Cardiac muscle cell (in vitro differentiated cells and primary cell): ENCODE measurements at places on chromosomes 16 and 17. TPM values are rescaled to one million over a fixed set of nuclear protein-coding genes. Genes with fewer than 3 reads are reported as not detected.

UNC45B gene
- 238 and 241 TPM in 2 replicates for total RNA-seq

LYRM1 gene
- total RNA-seq, result 42.6 and 49.8 TPM in 2 replicates

MBTPS1 gene
- 69.7 and 70.1 TPM in 2 replicates for total RNA-seq

ARHGAP27 gene
- 14.7 and 17.7 TPM in 2 replicates for total RNA-seq

DNA sequence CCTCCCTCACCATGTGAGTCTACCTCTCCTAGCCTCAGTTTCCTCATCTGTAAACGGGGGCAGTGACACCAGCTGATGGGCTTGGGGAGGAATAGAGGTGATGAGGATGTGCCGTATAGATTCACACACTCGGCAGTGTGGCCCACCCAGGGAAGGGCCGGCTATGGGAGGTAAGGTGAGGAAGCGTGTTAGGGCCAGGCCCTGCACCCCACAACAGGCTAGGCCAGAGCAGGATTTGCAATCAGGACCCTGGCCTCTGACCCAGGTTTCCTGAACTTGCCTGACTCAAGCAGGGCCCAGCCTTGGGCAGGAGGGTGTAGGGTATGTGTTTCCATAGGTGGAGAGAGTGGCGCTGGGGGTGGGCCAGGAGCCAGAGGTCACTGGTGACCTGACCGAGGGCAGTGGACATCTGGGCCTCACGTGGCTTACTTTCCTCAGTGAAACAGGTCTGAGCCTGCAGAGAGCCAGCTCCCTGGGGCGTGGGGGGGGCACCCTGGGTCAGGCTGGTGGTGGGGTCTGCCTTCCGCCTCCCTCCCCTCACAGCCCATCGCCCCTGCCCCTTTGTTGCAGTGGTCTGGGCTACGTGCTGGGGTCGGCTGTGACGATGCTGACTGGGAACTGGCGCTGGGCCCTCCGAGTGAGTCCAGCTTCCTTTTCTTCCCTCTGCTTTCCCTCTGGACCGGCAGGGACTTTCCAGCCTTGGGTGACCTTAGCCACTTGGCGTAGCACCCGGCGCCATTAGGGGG, 12.8 kb downstream of the SPNS3 start:
- H3K4me3 ChIP-seq, result no peak overlapping the region
- no peak overlapping the region for H3K27ac ChIP-seq
- no peaks in the 10 kb centered on the region for H3K27me3 ChIP-seq
- no peaks in the 10 kb centered on the region for H3K36me3 ChIP-seq
- no peak for DNase-seq
- no peaks in the 10 kb centered on the region for H3K4me1 ChIP-seq

GRCh38 chr17:41803049-41804020, 8.4 kb downstream of the P3H4 start:
- peaks cover 8% of the 10 kb centered on the region for H3K36me3 ChIP-seq
- H3K4me1 ChIP-seq, result peaks cover 10% of the 10 kb centered on the region
- no peak overlapping the region for H3K4me3 ChIP-seq
- no peaks in the 10 kb centered on the region for H3K27me3 ChIP-seq
- DNase-seq, result no peak
- no peak overlapping the region for H3K27ac ChIP-seq

GRCh38 chr16:53565296-53565863, 62.4 kb upstream of the AKTIP start:
- H3K27ac ChIP-seq, result no peak overlapping the region
- no peaks in the 10 kb centered on the region for H3K36me3 ChIP-seq
- no peaks in the 10 kb centered on the region for H3K27me3 ChIP-seq
- no peak for DNase-seq
- no peak overlapping the region for H3K4me3 ChIP-seq

DNA sequence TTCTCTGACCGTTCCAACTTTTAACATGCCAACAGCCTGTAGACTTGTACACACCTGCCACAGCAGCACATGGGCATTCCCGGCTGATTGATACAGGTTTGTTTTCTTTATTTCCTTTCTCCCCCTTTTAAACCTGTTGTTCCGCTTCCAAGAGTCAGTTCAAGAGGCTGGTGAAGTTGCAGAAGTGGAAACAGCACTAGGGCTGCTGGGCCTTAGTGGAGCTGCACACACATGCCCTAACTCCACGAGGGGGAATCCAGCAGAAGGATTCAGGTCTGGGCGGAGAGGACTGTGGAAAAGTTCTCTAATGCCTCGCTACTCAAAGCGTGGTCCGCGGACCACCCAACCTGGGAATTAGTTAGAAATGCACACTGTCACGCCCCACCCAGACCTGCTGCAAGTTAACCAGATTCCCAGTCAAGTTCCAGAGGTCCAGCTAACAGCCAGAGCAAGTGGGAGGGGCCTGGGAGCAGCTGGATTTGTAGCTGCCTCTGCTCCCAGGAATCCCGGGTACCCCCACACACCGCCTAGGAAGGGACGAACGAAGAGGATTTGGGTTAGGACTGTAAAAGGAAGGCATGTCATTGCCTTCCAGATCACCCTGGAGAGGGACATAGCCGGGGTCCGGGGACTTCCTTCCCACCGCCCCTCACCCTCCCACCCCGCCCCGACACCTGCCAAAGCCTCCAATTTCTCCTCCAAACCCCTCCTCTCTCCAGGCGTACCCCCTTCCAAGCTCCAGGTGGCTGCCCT, 542 bp downstream of the SLC39A11 start:
- H3K27me3 ChIP-seq, result no peaks in the 10 kb centered on the region
- peak; percentile 35 for DNase-seq
- H3K27ac ChIP-seq, result no peak overlapping the region
- H3K36me3 ChIP-seq, result no peaks in the 10 kb centered on the region
- peak overlapping the region; percentile 50 for H3K4me3 ChIP-seq

DNA sequence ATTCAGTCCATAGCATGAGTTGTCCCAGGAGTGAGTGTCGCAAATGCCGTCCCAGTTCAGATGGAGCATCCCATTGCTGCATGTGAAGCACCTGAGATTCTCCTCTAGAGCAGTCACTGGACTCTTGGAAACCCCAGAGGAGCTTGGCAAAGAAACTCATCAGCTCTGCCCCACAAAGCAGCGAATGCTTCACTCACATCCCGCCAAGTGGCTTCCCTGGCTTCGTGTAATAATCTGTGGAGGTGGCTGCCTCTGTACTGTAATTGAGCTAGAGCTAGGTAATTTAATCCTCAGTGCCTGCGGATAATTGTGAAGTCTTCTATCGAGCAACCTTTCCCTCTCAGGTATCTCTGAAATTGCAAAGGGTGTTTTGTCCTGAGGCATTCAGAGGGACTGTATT, 107.1 kb downstream of the SNX29 start:
- DNase-seq, result no peak
- H3K4me1 ChIP-seq, result no peaks in the 10 kb centered on the region
- no peaks in the 10 kb centered on the region for H3K36me3 ChIP-seq
- no peaks in the 10 kb centered on the region for H3K27me3 ChIP-seq
- no peak overlapping the region for H3K4me3 ChIP-seq

DNA sequence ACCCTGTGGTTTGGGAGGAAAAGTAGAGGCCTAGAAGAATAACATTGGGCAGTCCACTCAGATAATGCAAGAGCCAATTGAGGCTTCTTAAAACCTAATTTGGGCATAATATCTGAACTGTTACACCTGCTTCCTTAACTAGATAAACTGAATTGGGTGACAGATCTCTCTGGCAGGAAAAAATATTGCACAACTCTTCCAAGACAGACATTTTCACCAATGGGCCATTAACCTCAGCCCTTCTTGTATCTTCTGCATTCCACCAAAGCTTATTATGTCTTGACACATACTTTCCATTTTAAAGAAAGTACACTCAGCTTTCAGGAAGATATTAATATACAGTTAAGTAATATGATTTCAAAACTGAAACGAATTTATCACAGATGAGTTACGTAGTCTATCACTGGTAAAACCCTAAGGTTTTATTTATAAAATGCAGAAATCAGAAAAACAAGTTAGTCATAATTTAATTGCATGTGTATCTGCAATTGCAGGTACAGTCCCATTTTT, 79.9 kb upstream of the MON1B start:
- DNase-seq, result no peak
- H3K27ac ChIP-seq, result no peak overlapping the region
- H3K4me1 ChIP-seq, result no peaks in the 10 kb centered on the region
- no peaks in the 10 kb centered on the region for H3K27me3 ChIP-seq

DNA sequence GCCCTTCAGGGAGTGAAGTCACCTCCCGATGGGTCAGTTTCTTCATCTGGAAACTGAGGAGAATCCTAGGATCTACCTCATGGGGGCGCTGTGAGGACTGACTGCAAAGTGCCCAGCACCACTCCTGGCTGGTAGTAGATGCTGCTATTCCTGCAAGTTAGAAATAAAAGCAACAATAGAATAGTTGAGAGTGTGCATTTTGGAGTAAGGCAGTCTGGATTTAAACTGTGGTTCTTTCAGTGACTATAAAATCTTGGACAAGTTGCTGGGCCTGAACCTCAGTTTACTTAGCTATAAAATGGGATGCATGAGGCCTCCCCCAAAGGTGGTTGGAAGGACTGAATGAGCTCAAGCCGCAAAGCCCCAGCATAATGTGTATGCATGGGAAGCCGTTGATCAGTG, 70.6 kb downstream of the CYB5B start:
- no peak for DNase-seq
- no peaks in the 10 kb centered on the region for H3K36me3 ChIP-seq
- no peak overlapping the region for H3K4me3 ChIP-seq
